PC-9 (cell line): ENCODE measurements at places on chromosomes 4 and X. TPM values are rescaled to one million over a fixed set of nuclear protein-coding genes. Genes with fewer than 3 reads are reported as not detected.

Gene MAOA
- total RNA-seq = 5.0 and 7.4 TPM in 2 replicates

Gene PUDP
- 22.6 and 24.9 TPM in 2 replicates for total RNA-seq

Gene HAND2
- total RNA-seq = not detected in 2 replicates

Gene NSG1
- not detected in 2 replicates for total RNA-seq

Gene DTHD1
- total RNA-seq = not detected in 2 replicates

Gene RBM47
- total RNA-seq = 78.0 and 79.0 TPM in 2 replicates

Gene MAGEE2
- not detected in 2 replicates for total RNA-seq

Gene ATP10D
- 29.3 and 35.2 TPM in 2 replicates for total RNA-seq

Gene STOX2
- total RNA-seq = 4.5 TPM in 2 replicates

Gene SPANXB1
- 24.3 and 31.4 TPM in 2 replicates for total RNA-seq

Gene ZXDA
- total RNA-seq = 2.4 and 3.4 TPM in 2 replicates

Gene ART3
- not detected in 2 replicates for total RNA-seq

Gene TMEM271
- total RNA-seq = not detected in 2 replicates

DNA sequence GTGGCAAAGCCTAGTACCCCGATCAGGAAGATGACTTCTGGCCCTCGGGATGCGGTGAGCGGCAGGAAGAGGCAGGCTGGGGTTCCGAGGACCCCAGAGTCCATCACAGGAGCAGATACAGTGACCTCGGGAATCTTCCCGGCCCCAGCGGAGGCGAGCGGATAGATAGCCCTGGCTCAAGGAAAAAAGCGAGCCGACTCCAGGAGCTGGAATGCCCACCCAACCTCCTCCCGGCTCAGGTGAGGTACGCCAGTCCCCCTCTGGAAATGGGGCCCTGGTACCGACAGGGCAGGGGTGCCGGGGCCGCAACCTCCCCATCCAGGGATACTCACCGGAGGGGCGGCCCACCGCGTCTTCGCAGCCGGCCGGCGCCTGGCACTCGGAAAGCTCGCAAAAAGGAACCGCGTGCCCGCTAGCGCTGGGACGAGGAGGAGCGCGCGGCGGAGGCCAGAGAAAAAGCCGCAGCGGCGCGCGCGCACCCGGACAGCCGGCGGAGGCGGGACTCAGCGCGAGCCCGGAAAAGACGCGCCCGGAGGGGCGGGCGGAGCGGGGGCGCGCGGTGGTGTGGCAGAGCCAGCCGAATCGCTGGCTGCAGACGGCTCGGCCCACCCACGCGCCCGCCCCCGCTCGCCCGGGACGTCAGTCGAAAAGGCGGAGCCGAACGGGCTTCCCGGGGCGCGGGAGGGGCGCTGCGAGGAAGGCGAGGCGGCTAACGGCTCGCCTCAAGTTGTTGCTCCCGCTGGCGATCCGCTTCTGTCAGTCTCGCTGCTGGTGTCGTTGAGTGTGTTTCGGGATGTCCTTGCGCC, at the start of gene ACSL4:
ACSL4 (minus strand) TSS at position 451 of the 806 bp plus-strand sequence. CDS start 49,894 bp downstream, outside the sequence.
- peak; percentile 78 for DNase-seq
- peak within 1 kb of the TSS; percentile 47 for H3K27ac ChIP-seq
- H3K27me3 ChIP-seq = no peaks in the 10 kb centered on the region
- H3K4me1 ChIP-seq = peaks cover 21% of the 10 kb centered on the region
- H3K36me3 ChIP-seq = peaks cover 6% of the 10 kb centered on the region; the same call in 1 of the 2 replicates

- H3K4me3 ChIP-seq = no peak overlapping the region
- peaks cover 18% of the 10 kb centered on the region for H3K4me1 ChIP-seq
- DNase-seq = no peak
These were observed 137.2 kb downstream of the UNC5C start for GRCh38 chr4:95411371-95412088.

GRCh38 chr4:137471895-137472294, 60.4 kb downstream of the PCDH18 start:
- no peaks in the 10 kb centered on the region for H3K4me1 ChIP-seq
- no peak for DNase-seq
- no peaks in the 10 kb centered on the region for H3K36me3 ChIP-seq
- no peak overlapping the region for H3K27ac ChIP-seq
- H3K4me3 ChIP-seq = no peak overlapping the region

DNA sequence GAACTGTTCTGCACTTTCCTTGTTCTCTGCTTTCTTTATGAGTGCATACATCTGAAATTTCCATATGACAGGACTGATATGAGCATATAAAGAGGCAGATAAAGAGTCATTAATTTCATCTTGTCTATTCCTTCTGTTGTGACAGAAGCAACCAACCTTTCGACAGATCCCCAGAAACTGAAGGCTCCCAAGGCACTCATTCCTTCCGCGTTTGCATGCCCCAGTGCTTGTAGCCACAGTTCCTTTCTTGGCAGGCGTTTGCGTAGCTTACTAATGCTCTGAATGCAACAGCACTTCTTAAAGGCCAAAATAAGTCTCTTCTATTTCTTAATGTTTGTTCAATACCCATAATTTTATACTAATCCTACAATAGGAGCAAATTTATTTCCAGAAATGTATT, 94.0 kb upstream of the TBL1X start:
- no peaks in the 10 kb centered on the region for H3K36me3 ChIP-seq
- DNase-seq = no peak
- no peak overlapping the region for H3K27ac ChIP-seq
- no peaks in the 10 kb centered on the region for H3K27me3 ChIP-seq
- H3K4me1 ChIP-seq = no peaks in the 10 kb centered on the region

GRCh38 chr4:89204624-89205023, 93.3 kb downstream of the TIGD2 start:
- no peak overlapping the region for H3K27ac ChIP-seq
- DNase-seq = no peak
- no peaks in the 10 kb centered on the region for H3K36me3 ChIP-seq

DNA sequence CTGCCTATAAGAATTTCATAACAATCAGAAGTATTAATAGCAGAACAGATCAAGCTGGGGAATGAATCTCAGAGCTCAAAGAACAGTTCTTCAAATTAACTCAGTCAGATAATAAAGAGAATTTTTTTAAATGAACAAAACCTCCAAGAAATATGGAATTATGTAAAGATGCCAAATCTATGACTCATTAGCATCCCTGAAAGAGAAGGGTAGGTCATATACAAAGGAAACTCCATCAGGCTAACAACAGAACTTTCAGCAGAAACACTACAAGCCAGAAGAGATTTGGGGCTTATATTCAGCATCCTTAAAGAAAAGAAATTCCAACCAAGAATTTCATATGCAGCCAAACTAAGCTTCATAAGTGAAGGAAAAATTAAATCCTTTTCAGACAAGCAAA, 28.6 kb downstream of the CBR4 start:
- no peaks in the 10 kb centered on the region for H3K4me1 ChIP-seq
- H3K36me3 ChIP-seq = peaks cover 7% of the 10 kb centered on the region; the same call in 1 of the 2 replicates
- DNase-seq = no peak
- H3K27me3 ChIP-seq = no peaks in the 10 kb centered on the region

DNA sequence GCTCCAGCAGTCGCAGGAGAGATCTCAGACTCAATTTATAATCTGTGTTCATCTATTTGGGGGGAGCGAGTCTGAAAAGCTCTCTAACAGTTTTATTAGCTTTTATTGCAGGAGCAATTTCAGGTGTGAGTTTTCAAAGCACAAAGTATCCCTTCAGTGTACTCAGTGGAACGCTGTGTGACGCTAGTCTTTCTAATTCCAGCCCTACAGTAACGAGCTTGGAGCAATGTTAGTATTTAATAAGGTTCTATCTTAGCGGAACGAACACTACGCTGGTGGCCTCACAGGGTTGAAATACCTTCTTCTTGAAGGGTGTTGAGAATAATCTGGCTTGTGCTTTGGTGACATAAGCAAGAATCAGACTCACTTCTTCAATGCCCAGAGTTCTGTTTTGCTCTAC, 8.4 kb downstream of the HS3ST1 start:
- no peaks in the 10 kb centered on the region for H3K4me1 ChIP-seq
- peaks cover 15% of the 10 kb centered on the region; the same call in 1 of the 2 replicates for H3K36me3 ChIP-seq
- DNase-seq = no peak
- no peaks in the 10 kb centered on the region for H3K27me3 ChIP-seq

GRCh38 chr4:4472344-4472958, 69.4 kb downstream of the STX18 start:
- H3K27me3 ChIP-seq = no peaks in the 10 kb centered on the region
- no peak for DNase-seq
- H3K36me3 ChIP-seq = no peaks in the 10 kb centered on the region
- no peaks in the 10 kb centered on the region for H3K4me1 ChIP-seq

GRCh38 chrX:275967-276580, 5.1 kb upstream of the PLCXD1 start:
- no peaks in the 10 kb centered on the region for H3K27me3 ChIP-seq
- no peak overlapping the region for H3K27ac ChIP-seq
- H3K4me3 ChIP-seq = peak overlapping the region; percentile 62
- H3K4me1 ChIP-seq = no peaks in the 10 kb centered on the region; the same call in 1 of the 2 replicates

GRCh38 chr4:107857741-107858140, 33.0 kb downstream of the SGMS2 start:
- no peaks in the 10 kb centered on the region for H3K27me3 ChIP-seq
- peaks cover 14% of the 10 kb centered on the region for H3K4me1 ChIP-seq
- no peak overlapping the region for H3K27ac ChIP-seq
- H3K4me3 ChIP-seq = no peak overlapping the region

- no peak for DNase-seq
- H3K4me3 ChIP-seq = no peak overlapping the region
- H3K27me3 ChIP-seq = no peaks in the 10 kb centered on the region
- H3K4me1 ChIP-seq = no peaks in the 10 kb centered on the region
- no peaks in the 10 kb centered on the region for H3K36me3 ChIP-seq
These were observed 24.7 kb downstream of the PPP2R2C start for GRCh38 chr4:6447672-6448171.

DNA sequence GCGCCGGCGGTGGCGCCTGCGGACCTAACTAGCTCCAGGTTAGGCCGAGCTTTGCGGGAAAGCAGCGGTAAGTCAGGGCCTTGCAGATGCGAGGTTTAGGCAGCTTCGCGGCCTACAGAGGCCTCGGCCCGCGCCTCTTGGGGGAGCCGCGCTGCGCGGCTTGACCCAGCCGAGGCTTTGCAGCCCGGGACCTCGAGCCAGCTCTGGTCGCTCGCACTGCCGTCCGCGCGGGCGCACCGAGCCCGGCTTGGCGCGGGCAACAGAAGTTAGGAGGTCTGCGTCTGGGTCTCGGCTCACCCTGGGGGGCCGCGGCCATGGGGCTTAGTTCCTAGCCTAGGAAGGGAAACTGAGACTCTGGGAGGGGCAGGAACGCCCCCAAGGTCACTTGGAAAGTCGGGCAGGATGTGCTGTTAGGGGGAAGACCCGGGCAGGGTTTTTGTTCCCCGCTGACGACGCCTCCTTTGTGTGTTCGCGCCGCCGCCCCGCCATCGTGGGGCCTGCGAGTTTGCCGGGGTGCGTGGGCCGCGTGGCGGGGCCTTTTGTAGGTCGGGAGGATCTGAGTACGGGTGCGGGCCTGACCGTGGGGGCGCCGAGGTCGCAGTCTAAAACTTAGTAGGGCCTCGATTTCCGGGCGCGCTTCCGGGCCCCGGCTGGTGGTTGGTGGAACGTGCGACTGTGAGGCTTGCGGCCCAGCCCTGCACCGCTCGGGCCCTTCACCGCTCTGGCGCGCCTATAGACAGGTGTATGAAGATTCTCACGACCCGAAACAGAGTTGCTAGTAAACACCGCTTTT, 482 bp downstream of the RNF4 start:
- DNase-seq = no peak
- peak overlapping the region; percentile 57 for H3K27ac ChIP-seq
- H3K4me3 ChIP-seq = peak overlapping the region; percentile 94
- H3K36me3 ChIP-seq = peaks cover 11% of the 10 kb centered on the region; the same call in 1 of the 2 replicates
- H3K4me1 ChIP-seq = peaks cover 5% of the 10 kb centered on the region
- no peaks in the 10 kb centered on the region for H3K27me3 ChIP-seq

- DNase-seq = no peak
- no peaks in the 10 kb centered on the region for H3K4me1 ChIP-seq
- H3K27ac ChIP-seq = no peak overlapping the region
- no peaks in the 10 kb centered on the region for H3K27me3 ChIP-seq
- peaks cover 50% of the 10 kb centered on the region for H3K36me3 ChIP-seq
These were observed 37.2 kb downstream of the EIF4E start for GRCh38 chr4:98891478-98892337.

DNA sequence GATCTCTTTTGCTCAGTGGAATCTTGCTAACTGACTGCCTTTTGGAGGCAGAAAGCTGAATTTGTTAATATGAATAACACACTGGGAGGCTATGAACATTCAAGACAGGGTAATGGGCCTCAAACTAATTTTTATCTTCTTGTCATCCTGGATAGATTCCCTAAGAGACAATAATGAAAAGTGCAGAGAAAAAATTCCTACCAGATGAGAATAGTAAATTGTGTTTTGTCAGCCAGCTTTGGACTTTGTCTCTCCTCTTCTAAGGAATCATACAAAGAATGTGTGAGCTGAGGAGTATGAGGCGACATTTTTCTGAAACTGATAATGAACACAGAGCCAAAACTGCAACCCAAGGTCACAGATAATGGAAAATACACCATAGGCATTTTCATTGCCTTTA, 649.3 kb downstream of the IQCM start:
- no peaks in the 10 kb centered on the region for H3K27me3 ChIP-seq
- no peak overlapping the region for H3K27ac ChIP-seq
- no peaks in the 10 kb centered on the region for H3K36me3 ChIP-seq
- no peaks in the 10 kb centered on the region for H3K4me1 ChIP-seq
- DNase-seq = no peak

GRCh38 chrX:40448793-40449192, 132.0 kb upstream of the ATP6AP2 start:
- DNase-seq = no peak
- H3K4me3 ChIP-seq = no peak overlapping the region
- no peaks in the 10 kb centered on the region for H3K27me3 ChIP-seq
- H3K27ac ChIP-seq = no peak overlapping the region
- no peaks in the 10 kb centered on the region for H3K36me3 ChIP-seq

GRCh38 chrX:123993326-123993725, 31.8 kb downstream of the STAG2 start:
- DNase-seq = no peak
- H3K4me3 ChIP-seq = no peak overlapping the region
- no peak overlapping the region for H3K27ac ChIP-seq
- no peaks in the 10 kb centered on the region for H3K27me3 ChIP-seq
- H3K36me3 ChIP-seq = peaks cover 4% of the 10 kb centered on the region; the same call in 1 of the 2 replicates
- H3K4me1 ChIP-seq = peaks cover 5% of the 10 kb centered on the region

- H3K36me3 ChIP-seq = no peaks in the 10 kb centered on the region
- no peak for DNase-seq
- H3K4me3 ChIP-seq = no peak overlapping the region
- no peaks in the 10 kb centered on the region for H3K27me3 ChIP-seq
These were observed 49.6 kb downstream of the PROM1 start for GRCh38 chr4:16034010-16034748.

DNA sequence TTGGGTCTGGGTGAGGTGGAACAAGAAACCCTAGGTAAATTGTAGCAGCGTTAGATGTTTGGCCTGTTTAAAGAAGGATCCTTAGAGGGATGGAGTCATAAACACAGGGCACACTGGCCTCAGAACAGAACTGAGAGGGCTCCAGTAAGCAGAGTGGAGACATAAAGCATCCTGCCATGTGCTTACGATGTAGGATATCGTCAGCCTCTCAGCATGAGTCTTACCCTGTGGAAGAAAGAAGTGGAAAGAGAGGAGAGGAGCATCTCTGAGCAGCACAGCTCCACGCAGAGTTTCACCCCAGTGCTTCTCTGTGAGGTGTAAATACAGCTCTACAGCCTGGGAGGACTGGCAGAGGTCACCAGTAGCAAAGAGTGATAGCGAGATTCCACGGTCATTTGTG, 27.8 kb upstream of the SORBS2 start:
- H3K27ac ChIP-seq = peak overlapping the region; percentile 76
- H3K4me1 ChIP-seq = peaks cover 29% of the 10 kb centered on the region
- no peak for DNase-seq

GRCh38 chr4:185374027-185374426, 21.7 kb downstream of the LRP2BP start:
- H3K27ac ChIP-seq = no peak overlapping the region
- no peaks in the 10 kb centered on the region for H3K4me1 ChIP-seq
- no peaks in the 10 kb centered on the region for H3K36me3 ChIP-seq

GRCh38 chr4:182246401-182247205, 3.4 kb downstream of the TENM3 start:
- H3K27me3 ChIP-seq = peaks cover 29% of the 10 kb centered on the region; the same call in 1 of the 2 replicates
- H3K4me1 ChIP-seq = no peaks in the 10 kb centered on the region
- H3K27ac ChIP-seq = no peak overlapping the region
